ENCODE measurements at places on chromosomes 13 and 19.

DNA sequence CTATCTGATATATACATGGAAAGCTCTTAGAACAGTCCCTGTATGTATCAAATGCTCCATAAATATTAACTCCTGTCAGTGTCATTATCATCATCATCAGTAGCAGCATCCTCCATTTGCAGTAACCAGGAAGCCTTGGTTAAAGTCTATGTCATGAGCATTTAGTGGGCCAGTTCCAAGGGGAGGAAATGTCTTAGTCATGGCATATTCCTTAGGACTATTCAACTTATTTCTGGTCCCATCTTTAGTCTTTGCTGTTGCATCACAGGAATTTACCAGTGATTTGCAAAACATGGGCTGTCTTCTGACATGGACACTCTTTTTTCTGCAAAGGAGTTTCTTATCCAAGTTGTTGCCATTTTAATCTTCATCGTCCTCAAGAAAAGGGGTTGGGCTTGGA, 98.4 kb downstream of the WDFY2 start:
- no peak for DNase-seq

DNA sequence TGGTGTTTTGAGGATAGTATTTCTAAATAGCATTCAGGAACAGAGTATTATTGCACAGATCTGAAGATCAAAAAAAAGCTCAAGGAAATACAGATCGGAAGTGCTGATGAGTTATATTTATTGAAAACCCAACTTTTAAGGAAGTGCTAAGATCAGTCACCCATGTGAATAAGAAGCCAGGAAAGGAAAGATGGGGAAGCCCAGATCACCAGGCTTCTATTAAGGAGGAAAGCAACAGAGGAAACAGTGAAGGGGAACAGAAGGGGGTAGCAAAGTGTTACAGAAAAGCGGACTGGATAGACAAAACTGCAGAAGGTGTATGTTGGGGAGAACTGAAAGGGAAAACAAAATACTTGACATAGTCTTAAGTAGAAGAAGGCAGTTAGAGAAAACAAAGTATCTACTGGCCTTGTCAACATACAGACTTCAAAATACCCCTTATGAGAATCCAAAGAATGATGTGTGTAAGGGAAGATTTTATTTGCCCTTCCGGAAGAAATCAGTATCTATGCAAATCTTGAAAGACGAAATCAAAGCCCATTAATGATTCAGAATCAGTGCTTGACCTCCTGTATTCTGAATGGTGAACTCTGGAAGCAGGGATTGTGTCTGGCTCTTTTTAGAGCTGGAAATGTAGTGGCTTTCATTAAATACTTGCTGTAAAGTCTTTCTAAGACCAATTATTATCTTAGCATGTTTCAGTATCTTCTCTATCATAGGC, 12.1 kb downstream of the UFM1 start:
- DNase-seq: no peak

DNA sequence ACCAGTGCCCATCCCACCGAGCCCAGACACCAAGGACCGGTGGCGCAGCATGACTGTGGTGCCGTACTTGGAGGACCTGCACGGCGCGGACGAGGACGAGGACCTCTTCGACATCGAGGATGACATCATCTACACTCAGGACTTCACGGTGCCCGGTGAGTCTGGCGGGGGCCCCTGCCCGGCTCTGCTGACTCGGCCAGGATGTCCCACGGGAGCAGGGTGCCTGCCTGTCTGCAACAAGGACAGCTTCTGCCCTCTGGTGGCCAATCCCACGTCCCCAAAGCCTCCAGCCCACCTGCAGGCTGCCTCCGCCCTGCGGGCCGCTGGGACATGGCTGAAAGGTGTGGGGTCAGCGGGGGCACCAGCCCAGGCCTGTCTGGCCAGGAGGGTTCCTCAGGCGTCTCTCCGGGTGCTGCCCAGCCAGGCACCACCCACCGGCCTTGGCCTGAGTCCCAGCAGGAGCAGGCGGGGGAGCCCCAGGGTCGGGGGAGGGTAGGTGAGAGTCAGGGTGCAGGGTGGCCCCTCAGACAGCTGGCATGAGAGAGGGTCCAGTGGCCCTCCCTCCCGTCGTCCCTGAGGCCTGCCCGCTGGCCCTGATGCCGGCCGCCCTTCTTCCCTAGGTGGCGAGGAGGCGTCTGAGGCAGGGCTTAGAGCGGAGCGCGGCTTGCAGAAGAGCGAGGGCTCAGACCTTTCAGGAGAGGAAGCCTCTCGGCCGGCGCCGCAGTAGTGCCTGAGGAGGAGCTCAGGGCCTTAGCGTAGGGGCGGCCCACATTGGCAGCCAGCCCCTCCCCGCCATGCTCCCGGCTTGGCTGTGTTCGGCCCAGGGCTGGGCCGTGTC, 14.6 kb downstream of the CBARP start:
- peak; percentile 73 for DNase-seq

- no peak for DNase-seq
These were observed 239.2 kb upstream of the SLITRK1 start for GRCh38 chr13:84121456-84121855.

DNA sequence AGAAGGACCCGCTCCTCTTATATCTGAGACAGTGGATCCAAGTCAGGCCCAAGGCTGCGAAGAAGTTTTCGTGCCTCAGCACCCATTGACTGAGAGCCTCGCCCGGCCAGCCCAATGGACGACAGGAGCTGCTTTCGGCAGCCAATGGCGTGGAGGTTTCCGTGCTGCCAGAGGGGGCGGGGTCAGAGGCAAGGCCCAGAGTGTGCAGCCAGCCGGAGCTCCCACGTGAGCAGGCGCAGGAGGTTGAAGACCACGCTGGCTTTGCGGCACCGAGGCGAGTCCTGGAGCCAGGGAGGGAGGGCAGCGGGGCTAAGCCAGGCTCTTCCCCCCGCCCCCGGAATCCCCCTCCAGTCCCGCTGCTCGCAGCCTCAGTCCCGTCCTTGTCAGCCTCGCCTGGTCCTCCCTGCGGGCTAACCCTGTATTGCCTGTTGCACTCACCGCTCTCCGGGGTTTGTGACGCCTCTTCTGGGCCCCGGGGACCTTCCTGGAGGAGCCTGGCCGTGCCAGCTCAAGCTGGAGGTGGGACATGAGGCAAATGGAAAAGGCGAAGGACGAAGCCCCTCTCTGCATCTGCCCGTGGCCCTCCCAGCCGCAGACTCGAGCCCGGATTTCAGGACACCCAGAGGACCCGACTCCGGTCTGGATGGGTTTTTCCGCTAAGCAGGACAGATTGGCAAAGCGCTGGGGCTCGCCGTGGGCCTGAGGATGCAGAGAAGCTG, 1.5 kb downstream of the IFNL4 start:
- no peak for DNase-seq

GRCh38 chr13:27605610-27606200, 14.6 kb downstream of the LNX2 start:
- DNase-seq: no peak

GRCh38 chr13:30797847-30798535, 62.6 kb downstream of the ALOX5AP start:
- no peak for DNase-seq

GRCh38 chr13:49932066-49932465, 4.1 kb downstream of the SPRYD7 start:
- DNase-seq: no peak
